ENCODE measurements at places on chromosomes 1 and 21. TPM values are rescaled to one million over a fixed set of nuclear protein-coding genes. Genes with fewer than 3 reads are reported as not detected.

The LPAR3 gene
- 1.5 TPM for total RNA-seq

The OR10J1 gene
- total RNA-seq: not detected

The PLA2G2D gene
- not detected for total RNA-seq

The GPR3 gene
- 0.21 TPM for total RNA-seq

The TNFRSF8 gene
- total RNA-seq: 6.5 TPM

The TBX19 gene
- total RNA-seq: 2.7 TPM

The GREM2 gene
- total RNA-seq: 0.52 TPM

The CFHR3 gene
- total RNA-seq: not detected

The TXNIP gene
- 240 TPM for total RNA-seq

The TTLL10 gene
- total RNA-seq: 0.27 TPM

The SLC1A7 gene
- total RNA-seq: not detected

The SELL gene
- total RNA-seq: 595 TPM

The RAB42 gene
- total RNA-seq: not detected

The MPZ gene
- total RNA-seq: 5.2 TPM

The ARHGAP30 gene
- total RNA-seq: 244 TPM

The GPR25 gene
- not detected for total RNA-seq

The KRTAP10-6 gene
- not detected for total RNA-seq

The NEXN gene
- 5.7 TPM for total RNA-seq

The KRTAP19-1 gene
- total RNA-seq: not detected

The UBL4B gene
- total RNA-seq: not detected

The PADI2 gene
- 0.23 TPM for total RNA-seq

The LRRC3 gene
- total RNA-seq: 5.1 TPM

The S100A3 gene
- not detected for total RNA-seq

The OR2L3 gene
- not detected for total RNA-seq

The ANGPTL3 gene
- not detected for total RNA-seq

The HTR6 gene
- not detected for total RNA-seq

The GBP7 gene
- not detected for total RNA-seq

The S100A7 gene
- total RNA-seq: not detected

All from activated CD4-positive, alpha-beta T cell treated with anti-CD3 and anti-CD28 coated beads, Interleukin-2, amount 10 ng/mL, durations not matched to agents 7 days and 5 days (primary cell).